Stimulated activated CD8-positive, alpha-beta memory T cell treated with anti-CD3 and anti-CD28 coated beads, Interleukin-15, amount 100 ng/mL, for 4 hours (primary cell): ENCODE measurements at places on chromosomes 3 and 15.

- no peak for DNase-seq
Observed at GRCh38 chr3:127927829-127928604, 13.0 kb downstream of the KBTBD12 start.

DNA sequence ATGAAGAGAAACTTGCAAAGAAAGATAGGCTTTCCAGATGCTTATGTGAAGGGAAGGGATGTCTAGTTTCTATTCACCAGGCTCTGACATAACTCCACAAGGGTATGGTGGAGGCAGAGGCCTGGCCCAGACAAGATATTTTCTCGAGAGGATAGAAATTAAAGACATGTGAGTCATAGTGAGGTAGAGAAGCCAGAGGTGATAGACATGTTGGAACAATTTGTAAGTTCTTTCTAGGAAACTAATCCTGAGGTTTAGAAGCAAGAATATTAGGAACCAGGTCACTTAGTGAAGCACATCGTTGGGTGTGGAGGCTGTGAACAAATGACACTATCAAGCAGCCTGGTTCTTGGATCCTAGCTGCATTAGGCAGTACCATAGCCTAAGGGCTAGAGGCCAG is 176.9 kb downstream of the BBX start:
- no peak for DNase-seq

DNA sequence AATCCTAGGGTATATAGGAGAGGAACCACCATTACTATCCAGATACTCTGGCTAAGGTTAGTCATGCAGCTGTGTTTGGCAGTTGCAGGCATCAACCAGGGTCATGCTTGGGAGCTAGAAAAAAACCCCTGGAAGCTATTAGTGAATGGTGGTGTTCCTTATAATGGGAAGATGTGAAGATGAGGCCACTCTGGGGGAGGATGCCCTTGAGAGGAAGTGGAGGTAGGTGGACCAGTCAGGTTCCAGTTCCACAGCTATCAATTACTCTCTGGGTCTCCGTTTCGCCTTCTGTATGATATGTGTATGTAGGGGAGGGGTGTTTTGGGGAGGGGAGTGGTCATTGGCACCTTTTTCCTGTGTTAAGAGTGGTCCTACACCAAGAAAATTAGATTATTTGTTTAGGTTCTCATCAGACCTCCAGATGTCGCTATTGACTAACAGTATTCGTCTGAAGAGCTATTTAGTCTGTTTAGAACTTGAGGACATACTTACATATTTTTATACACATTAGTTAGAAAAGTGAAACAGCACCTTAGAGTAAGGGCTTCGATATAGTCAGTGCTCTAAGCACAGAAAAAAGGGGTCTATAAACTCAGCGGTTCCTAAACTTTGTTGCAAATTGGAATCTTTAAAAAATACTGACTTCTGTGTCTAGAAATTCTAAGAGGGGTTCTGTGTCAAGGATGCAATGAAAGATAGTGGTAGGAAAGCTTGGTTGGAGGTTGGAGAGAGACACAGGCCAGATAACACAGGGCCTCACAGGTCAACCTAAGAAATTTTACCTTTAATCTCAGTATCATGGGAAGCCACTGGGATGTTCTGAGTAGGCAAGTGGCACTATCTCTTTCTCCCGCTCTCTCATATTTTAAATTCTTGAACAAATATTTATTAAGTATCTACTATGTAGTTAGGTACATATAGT is 9.1 kb upstream of the HPS3 start:
- DNase-seq = no peak

GRCh38 chr3:168863561-168863960 is 767.8 kb upstream of the GOLIM4 start:
- DNase-seq = no peak
